ENCODE measurements at places on chromosomes 3 and 15.

DNA sequence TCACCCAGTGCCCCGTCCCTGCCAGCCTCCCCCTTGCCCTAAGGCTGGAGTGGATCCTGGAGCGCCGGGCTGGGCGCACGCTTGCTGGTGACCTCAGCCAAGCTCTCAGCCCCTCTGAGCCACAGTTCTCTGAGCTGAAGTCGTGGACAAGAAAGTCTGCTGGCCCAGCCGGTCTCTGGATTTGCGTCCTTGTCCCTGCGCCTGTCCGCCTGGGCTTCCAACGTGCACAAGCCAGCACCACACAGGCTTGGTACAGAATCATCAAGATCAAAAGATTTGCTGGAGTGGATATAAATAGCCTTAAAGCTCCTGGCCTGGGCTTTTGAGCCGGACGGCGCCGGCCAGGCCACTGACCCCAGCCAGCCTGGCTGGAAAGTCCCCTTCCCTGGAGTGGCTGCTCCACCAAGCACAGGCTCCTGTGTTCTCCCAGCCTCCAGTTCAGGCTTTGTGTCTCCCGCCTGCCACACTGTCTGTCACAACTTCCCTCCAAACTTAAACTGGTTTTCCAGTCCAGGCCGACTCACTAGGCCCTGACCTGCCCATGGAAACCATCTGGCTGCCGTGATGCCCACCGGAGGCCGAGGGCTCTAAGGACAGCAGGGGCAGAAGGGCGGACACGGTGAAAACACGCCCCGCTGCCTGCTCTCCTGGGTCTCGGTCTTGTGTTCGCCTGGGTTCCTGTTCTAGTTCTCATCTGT lies 156.2 kb downstream of the NUP210 start:
- H3K27ac ChIP-seq, result no peak overlapping the region
- no peak for DNase-seq
- H3K4me1 ChIP-seq, result peaks cover 4% of the 10 kb centered on the region
- H3K27me3 ChIP-seq, result peaks cover 43% of the 10 kb centered on the region
- H3K4me3 ChIP-seq, result no peak overlapping the region
- H3K36me3 ChIP-seq, result no peaks in the 10 kb centered on the region

DNA sequence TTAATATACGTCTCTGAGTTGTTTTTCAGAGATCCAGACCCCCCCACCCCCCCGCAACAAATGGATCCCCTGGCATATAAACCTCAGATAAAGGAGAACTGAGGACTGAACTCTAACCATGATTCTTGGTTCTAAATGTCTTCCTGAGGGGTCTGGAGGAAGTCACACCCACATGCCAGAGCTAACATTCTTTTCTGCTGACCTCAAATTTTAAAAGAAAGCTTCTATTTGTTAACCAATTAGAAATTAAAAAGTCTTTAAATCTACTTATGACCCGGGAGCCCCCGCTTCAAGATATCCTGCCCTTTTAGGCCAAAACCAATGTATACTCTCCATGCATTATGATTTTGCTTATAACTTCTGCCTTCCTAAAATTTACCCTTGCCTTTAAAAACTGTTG lies 188.3 kb downstream of the ECT2 start:
- no peak overlapping the region for H3K4me3 ChIP-seq
- no peak for DNase-seq
- H3K27me3 ChIP-seq, result peaks cover 8% of the 10 kb centered on the region
- no peaks in the 10 kb centered on the region for H3K4me1 ChIP-seq
- H3K36me3 ChIP-seq, result no peaks in the 10 kb centered on the region
- no peak overlapping the region for H3K27ac ChIP-seq

GRCh38 chr3:32835961-32836360 lies 18.2 kb downstream of the TRIM71 start:
- H3K36me3 ChIP-seq, result peaks cover 2% of the 10 kb centered on the region
- no peak overlapping the region for H3K27ac ChIP-seq
- no peak overlapping the region for H3K4me3 ChIP-seq
- H3K27me3 ChIP-seq, result peaks cover 34% of the 10 kb centered on the region
- H3K4me1 ChIP-seq, result no peaks in the 10 kb centered on the region
- no peak for DNase-seq

- H3K27me3 ChIP-seq, result no peaks in the 10 kb centered on the region
- H3K4me1 ChIP-seq, result peaks cover 14% of the 10 kb centered on the region
- peak overlapping the region; percentile 60 for H3K27ac ChIP-seq
- no peaks in the 10 kb centered on the region for H3K36me3 ChIP-seq
- DNase-seq, result no peak
These were observed 36.1 kb downstream of the LIPC start for GRCh38 chr15:58467722-58468423.

- H3K27me3 ChIP-seq, result peaks cover 20% of the 10 kb centered on the region
- DNase-seq, result no peak
- H3K36me3 ChIP-seq, result no peaks in the 10 kb centered on the region
- H3K27ac ChIP-seq, result no peak overlapping the region
- H3K4me1 ChIP-seq, result peaks cover 9% of the 10 kb centered on the region
These were observed 46.6 kb upstream of the SSR3 start for GRCh38 chr3:156601497-156601896.

- peaks cover 6% of the 10 kb centered on the region for H3K36me3 ChIP-seq
- no peak overlapping the region for H3K4me3 ChIP-seq
- peaks cover 63% of the 10 kb centered on the region for H3K27me3 ChIP-seq
- no peak for DNase-seq
These were observed 78.7 kb upstream of the ATP2B2 start for GRCh38 chr3:10583798-10584708.

GRCh38 chr3:59935025-59935424 lies 885.2 kb upstream of the CFAP20DC start:
- H3K4me1 ChIP-seq, result peaks cover 5% of the 10 kb centered on the region
- H3K27me3 ChIP-seq, result no peaks in the 10 kb centered on the region
- no peak for DNase-seq
- H3K36me3 ChIP-seq, result no peaks in the 10 kb centered on the region
- no peak overlapping the region for H3K4me3 ChIP-seq

DNA sequence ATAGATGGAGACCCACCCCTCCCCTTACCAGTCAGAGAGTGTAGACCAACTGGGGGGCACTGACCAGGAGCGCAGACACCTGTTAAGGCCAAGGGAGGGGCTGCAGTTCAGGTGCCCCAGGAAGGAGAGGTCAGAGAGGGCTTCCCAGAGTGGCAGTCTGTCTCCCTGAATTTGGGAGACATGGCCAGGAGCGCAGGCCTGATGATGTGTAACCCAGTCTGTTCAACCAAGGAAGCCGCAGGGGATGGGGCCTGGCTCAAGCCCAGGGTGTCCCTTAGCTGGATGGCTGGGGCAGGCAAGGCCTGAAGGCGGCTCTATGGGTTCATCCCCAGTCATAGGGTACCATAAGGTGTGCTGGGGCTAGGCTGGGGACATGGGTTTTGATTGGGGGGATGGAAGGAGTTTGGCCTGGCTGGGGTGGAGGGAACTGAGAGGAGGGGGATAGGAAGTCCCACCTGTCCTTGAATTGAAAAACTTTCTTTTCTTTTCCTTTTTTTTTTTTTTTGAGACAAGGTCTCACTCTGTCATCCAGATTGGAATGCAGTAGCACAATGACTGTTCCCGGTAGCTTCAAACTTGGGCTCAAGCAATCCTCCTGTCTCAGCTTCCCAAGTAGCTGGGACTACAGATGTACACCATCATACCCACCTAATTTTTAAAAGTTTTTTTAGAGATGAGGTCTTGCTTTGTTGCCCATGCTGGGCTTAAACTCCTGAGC lies 75.7 kb downstream of the SMAD6 start:
- no peaks in the 10 kb centered on the region for H3K4me1 ChIP-seq
- no peaks in the 10 kb centered on the region for H3K36me3 ChIP-seq
- H3K27me3 ChIP-seq, result peaks cover 8% of the 10 kb centered on the region
- H3K27ac ChIP-seq, result no peak overlapping the region
- DNase-seq, result no peak

GRCh38 chr3:63662500-63662899 lies 10.0 kb downstream of the SNTN start:
- no peak overlapping the region for H3K4me3 ChIP-seq
- DNase-seq, result no peak
- H3K27me3 ChIP-seq, result no peaks in the 10 kb centered on the region
- no peaks in the 10 kb centered on the region for H3K4me1 ChIP-seq

- peaks cover 15% of the 10 kb centered on the region for H3K27me3 ChIP-seq
- H3K4me3 ChIP-seq, result no peak overlapping the region
- DNase-seq, result no peak
These were observed 292.0 kb downstream of the NFKBIZ start for GRCh38 chr3:102141096-102141927.

DNA sequence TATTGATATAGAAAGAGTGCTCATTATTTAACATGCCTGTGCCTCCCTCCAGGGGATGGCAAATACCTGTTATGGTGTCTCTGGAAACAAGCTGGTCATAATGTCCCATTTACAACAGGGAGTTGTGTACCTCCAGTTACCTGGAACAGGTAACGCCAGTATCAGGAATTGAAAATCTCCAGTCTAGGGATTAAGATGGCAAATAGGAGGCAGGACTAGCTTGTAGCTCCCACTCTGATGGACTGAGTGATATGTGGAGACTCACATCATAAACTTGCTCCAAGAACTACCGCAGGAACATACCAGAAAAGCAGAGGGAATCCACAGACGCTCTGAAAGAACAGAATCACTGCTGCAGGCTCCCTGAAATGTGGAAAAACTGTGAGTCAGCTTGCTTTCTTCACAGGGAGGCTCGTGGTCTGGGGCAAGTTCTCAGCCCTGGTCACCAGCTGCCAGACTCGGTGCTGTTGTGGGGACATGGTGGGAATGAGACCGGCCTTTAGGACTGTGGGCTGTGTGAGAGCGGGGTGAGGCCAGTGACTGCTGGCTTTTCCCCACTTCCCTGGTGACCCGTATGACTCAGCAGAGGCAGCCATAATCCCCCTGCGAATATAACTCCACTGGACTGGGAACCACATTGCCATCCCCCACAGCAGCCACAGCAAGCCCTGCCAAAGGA lies 97.4 kb downstream of the KCNAB1 start:
- H3K4me3 ChIP-seq, result no peak overlapping the region
- no peaks in the 10 kb centered on the region for H3K36me3 ChIP-seq
- DNase-seq, result no peak

DNA sequence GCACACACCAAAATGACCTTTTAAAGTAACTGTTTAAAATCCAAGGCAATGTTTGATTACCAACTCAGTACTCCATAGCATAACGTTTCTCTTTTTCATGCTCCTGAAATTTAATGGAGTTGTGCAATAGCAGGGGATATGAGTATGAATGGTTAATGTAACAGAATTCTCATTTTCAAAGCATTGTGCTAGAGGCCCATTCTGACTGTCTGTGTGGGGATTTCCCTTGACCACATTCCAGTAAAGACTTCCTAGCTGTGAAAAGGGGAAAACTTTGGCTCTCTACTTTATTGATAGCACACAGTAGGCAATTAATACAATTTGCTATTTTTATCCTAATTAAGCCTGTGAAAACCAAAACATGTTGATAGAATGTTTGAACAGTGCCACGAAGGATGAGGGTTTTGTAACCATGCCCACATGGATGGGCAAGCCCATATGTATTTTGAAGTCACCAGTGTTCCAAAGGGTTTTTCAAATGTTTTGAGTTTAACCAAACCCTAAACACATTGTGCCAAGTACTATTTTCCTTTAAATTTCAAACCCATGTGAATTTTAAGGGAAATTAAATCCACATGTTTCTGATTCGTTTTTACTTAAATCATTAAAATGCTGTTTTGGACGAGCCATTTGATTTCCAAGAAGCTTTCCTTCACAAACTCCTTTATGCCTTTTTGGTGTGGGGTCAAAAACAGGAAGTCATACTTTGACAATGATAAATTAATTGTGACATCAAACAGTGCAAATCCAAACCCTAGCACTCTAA lies 261.2 kb downstream of the SHOX2 start:
- H3K4me3 ChIP-seq, result no peak overlapping the region
- no peaks in the 10 kb centered on the region for H3K27me3 ChIP-seq
- no peaks in the 10 kb centered on the region for H3K4me1 ChIP-seq

GRCh38 chr15:90232941-90233386 lies 777 bp downstream of the CIB1 start:
- peak overlapping the region; percentile 100 for H3K27ac ChIP-seq
- no peak for DNase-seq
- peak overlapping the region; percentile 97 for H3K4me3 ChIP-seq
- no peaks in the 10 kb centered on the region for H3K27me3 ChIP-seq
- H3K4me1 ChIP-seq, result peaks cover 40% of the 10 kb centered on the region
- peaks cover 4% of the 10 kb centered on the region for H3K36me3 ChIP-seq

GRCh38 chr3:30439451-30440053 lies 166.8 kb upstream of the TGFBR2 start:
- no peaks in the 10 kb centered on the region for H3K36me3 ChIP-seq
- DNase-seq, result no peak
- H3K4me3 ChIP-seq, result no peak overlapping the region
- peaks cover 17% of the 10 kb centered on the region for H3K4me1 ChIP-seq
- peak overlapping the region; percentile 4 for H3K27ac ChIP-seq
- no peaks in the 10 kb centered on the region for H3K27me3 ChIP-seq

DNA sequence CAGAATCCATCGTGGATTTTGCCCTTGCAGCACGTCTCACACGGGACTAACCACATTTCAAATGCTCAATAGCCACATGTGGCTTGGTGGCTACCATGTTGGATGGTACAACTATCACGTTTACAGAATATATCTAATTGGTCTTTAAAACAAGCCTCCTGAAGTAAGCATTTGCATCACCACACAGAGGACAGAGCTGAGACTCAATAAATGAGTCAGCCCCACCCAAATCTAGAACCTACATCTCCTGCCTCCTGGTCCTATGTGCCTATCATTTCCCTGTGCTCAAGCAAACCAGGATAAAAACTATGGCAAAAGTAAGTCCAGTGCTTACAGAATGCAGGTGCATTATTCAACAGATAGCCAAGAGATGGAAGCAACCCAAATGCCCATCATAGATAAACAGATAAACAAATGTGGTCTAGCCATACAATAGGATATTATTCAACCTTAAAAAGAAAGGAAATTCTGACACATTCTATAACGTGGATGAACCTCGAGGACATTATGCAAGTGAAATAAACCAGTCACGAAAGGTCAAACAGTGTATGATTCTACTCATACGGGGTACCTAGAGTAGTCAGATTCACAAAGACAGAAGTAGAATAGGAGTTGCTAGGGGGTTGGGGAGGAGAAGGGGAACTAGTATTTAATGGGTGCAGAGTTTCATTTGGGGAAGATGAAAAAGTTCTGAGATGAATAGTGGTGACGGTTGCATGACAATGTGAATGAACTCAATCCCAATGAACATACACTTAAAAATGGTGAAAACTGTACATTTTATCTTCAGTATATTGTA lies 43.9 kb downstream of the SRGAP3 start:
- no peak overlapping the region for H3K4me3 ChIP-seq
- no peaks in the 10 kb centered on the region for H3K36me3 ChIP-seq
- H3K27me3 ChIP-seq, result peaks cover 4% of the 10 kb centered on the region

Measured in T-helper 17 cell (primary cell).